HS-5 (cell line): ENCODE measurements at places on chromosomes 2 and 18.
A peak's percentile ranks its signal among the peaks of the same experiment; 100 is the strongest.

DNA sequence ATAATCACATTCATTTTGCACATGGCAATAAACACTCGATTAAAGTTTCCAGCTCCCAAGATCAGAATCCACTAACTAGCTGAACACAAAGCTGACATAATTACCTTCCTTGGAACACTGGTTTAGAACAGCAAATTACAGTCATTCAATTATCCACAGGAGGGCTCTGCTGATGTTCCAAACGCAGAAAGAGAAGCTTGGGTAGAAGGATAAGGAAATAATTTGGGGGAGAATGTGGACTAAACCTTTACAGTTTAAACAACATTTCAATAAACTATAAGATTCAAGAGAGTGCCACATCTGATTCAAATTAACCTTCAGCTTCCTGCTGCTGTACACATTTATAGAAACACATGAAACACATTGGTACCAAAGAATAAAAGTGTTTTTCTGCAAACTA, 67.8 kb upstream of the ARL4C start:
- DNase-seq, result no peak

GRCh38 chr2:223460774-223461211, 141.4 kb downstream of the SCG2 start:
- DNase-seq, result peak; percentile 87

DNA sequence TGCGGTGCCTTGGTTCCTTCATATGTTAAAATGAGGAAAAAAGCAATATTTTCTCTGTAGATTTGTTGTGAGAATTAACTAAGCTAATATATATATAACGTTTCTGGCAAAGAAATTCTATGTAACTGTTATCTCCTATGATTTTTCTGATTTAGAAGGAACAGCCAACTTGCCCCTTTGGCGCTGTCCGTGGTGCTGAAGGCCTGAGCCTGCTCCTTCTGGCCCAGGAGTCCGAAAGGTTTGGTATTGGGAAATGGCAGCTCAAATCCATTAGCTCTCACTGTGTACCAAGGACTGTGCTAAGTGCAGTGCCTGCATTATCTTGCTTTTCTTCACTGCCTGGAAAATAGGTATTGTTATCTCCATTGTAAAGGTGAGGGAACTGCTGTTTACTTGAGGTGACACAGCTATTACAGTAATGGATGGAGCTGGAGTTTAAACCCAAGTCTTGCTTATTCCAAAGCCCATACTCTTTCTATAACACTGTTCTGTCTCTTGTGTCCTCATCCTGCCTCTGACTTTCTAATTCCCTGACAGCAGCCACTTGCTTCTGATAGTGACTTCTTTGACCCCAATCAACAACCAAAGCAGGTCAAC, 52.2 kb downstream of the C1QL2 start:
- DNase-seq, result no peak

DNA sequence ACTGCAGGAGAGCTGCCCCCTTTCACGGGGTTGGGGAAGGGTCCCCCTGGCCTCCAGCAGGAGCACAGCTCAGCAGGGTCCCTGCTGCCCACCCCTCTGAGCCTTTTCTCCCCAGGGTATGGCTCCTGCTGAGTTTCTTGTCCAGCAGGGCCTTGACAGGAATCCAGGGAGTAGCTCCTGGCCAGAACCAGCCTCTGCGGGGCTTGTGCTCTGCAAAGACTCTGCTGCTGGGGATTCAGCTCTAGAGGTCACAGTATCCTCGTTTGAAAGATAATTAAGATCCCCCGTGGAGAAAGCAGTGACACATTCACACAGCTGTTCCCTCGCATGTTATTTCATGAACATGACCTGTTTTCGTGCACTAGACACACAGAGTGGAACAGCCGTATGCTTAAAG, 21.2 kb downstream of the FOSL2 start:
- no peak for DNase-seq
